Activated T-helper 1 cell treated with Interleukin-2 at 50 U/mL for 16 hours (primary cell): ENCODE measurements at places on chromosomes 6 and 20.

DNA sequence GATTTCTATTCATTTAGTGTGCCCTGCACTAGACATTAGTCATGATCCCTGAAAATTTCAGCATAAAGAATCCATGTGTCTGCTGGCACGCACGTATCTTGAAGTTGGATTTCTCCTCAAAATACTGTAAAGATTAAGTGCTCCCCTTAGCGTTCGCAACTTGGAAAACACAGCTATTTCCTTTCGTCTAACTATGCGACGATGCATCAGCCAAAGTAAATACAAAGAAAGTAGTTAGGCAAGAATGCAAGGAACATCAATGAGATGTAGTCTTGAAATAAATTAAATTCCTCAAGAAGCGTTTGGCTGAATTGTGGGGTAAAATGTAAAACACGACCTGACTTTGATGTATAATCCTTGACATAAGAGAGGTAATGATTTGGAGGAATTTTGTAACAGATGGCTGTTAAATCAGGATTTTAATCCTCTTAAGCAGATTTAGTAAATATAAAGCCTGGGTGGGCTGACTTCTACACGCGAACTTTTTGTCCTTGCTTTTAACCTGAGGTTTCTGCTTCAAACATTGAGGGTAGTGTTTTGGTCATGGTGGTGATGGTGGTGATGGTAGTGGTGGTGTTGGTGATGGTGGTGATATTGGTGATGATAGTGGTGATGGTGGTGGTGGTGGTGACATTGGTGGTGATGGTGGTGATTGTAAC is 88.2 kb downstream of the FOXF2 start:
- no peak for DNase-seq

DNA sequence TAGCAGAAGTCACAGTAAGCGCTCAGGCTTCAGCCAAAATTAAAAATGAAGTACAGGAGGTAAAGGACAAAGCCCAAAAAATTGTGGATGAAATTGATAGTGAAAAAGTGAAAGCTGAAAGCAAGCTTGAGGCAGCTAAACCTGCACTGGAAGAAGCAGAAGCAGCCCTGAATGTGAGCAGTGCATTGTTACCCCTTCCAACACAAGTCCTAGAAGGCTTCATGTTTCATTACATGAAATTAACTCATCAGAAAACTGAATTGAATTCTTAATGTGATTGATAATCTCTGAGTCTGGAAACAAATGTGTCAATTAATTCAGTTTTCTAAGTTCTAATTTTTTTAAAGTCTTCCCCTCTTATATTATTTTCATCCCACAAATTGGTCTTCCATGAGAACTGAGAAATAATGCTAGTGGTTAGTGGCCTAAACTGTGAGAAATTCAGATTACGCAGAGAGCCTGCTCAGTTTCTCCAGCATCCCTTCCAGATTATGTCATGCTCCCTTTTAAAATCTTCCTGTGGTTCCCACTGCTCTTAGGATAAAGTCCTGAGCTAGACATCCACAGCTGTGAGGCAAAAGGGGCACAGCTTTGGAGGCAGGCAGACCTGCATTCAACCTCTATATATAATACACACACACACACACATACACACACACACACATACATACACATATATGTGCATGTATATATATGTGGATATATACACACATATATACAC is 133.2 kb upstream of the GLP1R start:
- no peak for DNase-seq

DNA sequence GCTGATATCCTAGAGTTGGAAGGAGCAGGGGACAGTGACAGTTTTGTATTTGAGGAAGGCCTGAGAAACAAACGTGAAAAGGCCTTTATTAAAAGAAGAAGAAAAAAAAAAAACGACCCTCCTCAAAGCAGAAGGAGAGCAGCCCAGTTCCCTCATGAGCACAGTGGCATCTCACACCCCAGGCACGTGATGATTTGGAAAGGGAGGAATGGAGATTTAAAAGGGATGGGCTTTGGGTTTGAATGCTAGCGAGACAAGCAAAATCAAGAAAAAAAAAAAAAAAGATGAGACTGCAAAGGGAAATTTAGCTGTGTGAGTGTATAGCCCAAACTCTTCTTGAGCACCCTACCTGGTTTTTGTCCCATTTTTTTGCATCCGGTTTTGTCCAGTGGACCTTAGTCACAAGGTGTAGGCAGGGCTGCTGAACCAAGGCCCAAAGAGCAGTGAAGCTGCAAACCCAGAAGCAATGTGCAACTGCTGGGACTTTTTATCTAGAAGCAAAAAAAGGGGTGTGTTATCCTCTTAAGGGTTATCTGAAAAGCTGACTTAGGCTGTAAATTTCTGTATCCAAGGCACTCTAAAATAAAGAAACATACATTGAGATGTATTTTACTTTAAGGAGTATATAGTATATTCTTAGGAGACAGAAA is 54.5 kb upstream of the RREB1 start:
- DNase-seq, result no peak

- DNase-seq, result no peak
Observed at GRCh38 chr6:107730683-107731314, 93.3 kb downstream of the SCML4 start.

- no peak for DNase-seq
Observed at GRCh38 chr20:39623584-39624234, 661.6 kb downstream of the DHX35 start.
